HT1080 (cell line): ENCODE measurements at places on chromosomes 7 and 10. TPM values are rescaled to one million over a fixed set of nuclear protein-coding genes. Genes with fewer than 3 reads are reported as not detected.

DNA sequence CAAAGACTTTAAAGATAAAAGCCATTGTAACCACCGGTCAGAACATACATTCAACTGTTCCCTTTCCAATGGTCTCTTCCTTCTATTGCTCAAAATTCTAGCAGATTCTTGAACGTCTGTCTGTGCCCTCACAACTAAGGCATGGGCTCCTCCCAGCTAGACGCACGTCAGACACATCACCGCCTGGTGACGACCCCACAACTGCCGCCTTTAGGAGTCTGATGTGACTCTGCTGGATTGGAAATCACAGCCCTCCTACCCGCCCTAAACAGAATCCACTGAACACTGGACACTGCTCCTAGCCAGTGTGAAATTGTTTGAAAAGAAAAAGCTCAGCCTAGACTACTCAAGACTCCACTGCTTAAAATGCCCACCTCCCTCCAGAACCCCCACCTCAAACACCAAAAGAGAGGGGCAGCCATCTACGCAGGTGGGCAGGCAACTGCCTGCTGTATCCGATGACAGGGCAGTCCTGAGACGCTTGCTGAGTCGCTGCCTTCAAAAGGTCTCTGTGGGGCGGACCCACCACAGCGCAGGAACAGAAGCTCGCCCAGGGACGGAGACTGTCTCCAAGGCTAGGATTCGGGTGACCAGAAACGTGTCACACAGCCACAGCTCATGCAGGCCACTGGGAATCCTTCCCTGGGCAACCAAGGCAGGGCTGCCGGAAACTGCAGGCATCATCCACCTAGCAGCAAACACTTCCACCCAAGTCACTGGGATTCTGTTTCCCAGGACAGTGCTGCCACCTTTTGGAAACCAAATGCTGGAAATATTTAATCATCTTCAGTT lies 34.7 kb downstream of the GSDME start:
- DNase-seq = no peak

GRCh38 chr10:9028231-9028630 lies 973.7 kb downstream of the GATA3 start:
- no peak for DNase-seq

- DNase-seq = no peak
Measured at GRCh38 chr7:89027781-89028180, 232.2 kb upstream of the TEX47 start.

DNA sequence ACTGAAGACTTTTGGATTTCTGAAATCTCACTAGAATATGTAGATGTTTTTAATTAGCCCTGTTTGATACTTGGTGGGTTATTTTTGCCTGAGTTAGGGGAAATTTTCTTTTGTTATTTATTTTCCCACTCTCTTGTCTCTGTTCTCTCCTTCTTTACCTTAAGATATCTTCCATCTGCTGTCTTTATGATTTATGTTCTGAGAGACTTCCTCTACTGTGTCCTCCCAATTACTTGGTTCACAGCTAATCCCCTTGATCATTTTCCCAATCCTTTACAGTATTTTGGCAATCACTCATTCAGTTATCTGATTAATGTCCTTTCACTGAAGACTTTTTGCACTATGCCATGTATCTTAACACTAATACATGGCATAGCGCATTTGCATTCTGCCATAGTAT lies 49.5 kb upstream of the SRPK2 start:
- no peak for DNase-seq

DNA sequence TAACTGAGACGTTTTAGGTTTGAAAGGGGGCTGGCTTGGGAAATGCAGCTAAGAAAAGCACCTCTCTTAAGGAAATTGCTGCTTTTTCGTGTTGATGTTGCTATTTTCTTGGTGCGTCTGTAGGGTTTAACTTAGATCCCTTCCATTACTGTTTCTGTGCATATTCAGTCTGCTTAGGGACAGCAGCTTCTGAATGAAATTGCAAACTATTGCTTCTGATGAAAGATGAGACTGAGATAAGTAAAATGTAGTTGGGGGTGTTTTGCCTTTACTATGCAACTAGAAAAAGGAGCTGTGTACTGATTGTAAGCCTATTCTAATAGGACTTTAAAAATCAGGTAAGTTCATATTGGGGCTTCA lies 772 bp downstream of the HDAC9 start:
- no peak for DNase-seq

The CFAP70 gene
- 0.03 and 0.43 TPM in 2 replicates for total RNA-seq

GRCh38 chr7:116524609-116525297 lies at the start of gene CAV1:
Gene CAV1 (plus strand): TSS chr7:116525036. CDS start chr7:116525063, 27 bp downstream.
- peak; percentile 99 for DNase-seq

DNA sequence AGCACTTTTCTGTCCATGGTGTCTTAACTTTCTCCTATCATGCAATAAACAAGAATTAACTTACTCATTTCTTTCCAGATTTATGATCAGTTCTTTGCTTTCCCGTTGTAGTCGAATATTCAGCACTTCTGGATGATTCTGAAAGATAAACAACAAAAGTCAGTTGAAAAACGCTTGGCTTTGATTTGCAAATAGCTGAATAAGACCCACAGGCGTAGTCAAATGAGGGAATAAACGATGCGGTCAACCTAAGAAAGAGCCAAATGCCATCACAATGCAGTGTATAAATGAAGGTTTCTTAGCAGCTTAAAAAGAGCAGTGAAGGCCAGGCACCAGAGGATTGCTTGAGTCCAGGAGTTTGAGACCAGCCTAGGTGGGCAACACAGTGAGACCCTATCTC lies 109.4 kb downstream of the ADAM12 start:
- no peak for DNase-seq

DNA sequence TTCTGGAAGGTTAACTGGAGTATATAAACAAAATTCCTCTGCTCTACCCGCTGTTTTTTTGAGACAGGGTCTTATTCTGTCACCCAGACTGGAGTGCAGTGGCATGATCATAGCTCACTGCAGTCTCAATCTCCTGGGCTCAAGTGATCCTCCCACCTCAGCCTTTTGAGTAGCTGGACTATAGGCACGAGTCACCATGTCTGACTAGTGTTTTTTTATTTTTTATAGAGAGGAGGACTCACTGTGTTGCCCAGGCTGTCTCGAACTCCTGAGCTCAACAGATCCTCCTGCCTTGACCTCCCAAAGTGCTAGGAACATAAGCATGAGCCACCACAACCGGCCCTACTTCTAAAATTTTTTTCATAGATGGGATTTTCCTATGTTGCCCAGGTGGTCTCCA lies 2.2 kb downstream of the RAB18 start:
- DNase-seq = peak; percentile 25

- DNase-seq = no peak
Measured at GRCh38 chr10:127418536-127419168, 130.5 kb upstream of the NPS start.

The GIMAP1 gene
- not detected in 2 replicates for total RNA-seq

- DNase-seq = no peak
Measured at GRCh38 chr10:26879744-26880143, 19.0 kb upstream of the ABI1 start.

The BICC1 gene
- 7.9 and 8.7 TPM in 2 replicates for total RNA-seq

- DNase-seq = no peak
Measured at GRCh38 chr10:58546722-58547445, 34.2 kb downstream of the BICC1 start.

GRCh38 chr10:125163803-125164202 lies 3.4 kb upstream of the CTBP2 start:
- DNase-seq = no peak

DNA sequence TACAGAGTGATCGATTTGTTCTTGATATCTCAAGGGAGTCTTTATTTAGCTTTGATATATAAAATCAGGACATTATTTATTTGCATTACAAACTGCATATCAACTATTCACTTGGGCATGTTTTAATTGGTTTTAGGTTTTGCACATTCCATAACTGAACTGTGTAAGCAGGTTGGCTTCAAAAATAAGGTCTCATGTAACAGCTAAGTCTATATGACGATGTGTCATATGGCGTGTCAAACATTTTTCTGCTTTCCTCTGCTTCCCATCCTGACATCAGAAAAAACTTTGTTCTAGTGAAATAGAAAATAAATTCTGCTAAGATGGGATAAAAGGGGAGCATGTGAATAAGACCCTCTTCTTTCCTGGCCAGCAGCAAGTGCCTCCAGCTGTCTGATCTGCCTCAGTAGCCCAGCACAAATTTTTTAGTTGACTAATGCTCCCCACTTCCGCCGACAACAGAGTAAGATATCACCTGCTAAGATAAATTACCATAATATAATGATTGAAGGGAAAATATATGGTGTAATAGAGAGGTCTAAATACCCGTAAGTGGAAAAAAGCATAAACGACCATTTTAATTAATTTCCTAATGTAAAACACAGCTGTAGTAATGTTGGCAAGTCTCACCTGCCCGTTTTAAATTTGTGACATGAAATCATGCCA lies 180.5 kb downstream of the TAX1BP1 start:
- DNase-seq = no peak

DNA sequence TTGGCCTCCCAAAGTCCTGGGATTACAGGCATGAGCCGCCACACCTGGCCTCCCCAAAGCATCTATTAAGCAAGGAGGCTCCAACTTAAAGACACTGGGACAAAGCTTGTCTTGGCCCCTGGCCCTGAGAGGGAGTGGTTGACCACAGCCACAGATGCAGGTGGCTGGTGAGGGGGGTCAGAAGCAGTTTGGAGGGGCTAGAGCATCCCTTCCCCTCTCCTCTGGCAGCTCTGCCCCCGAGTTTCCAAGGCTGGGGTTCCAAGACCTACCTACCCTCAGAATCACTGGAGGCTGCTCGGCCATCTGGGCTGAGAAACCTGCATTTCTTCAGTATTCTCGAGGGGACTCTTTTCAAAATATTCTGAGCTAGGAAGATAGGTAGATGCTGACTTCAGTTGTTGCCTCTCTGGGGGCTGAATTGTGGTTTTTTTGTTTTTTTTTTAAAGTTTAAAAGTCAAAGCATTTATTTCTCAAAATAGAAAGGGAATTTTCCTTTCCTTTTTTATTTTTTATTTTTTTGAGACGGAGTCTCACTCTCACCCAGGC lies 32.6 kb downstream of the DDIT4 start:
- no peak for DNase-seq

The SLC16A9 gene
- 0.73 and 1.2 TPM in 2 replicates for total RNA-seq

GRCh38 chr7:517774-518629 lies 1.6 kb downstream of the PDGFA start:
- peak; percentile 48 for DNase-seq

- peak; percentile 84 for DNase-seq
Measured at GRCh38 chr10:60964257-60965235, 20.6 kb upstream of the RHOBTB1 start.

GRCh38 chr10:15242261-15242840 lies 73.9 kb upstream of the NMT2 start:
- DNase-seq = no peak

The LHFPL3 gene
- total RNA-seq = not detected in 2 replicates

- DNase-seq = peak; percentile 2
Measured at GRCh38 chr7:85516675-85517074, 329.8 kb upstream of the SEMA3D start.

DNA sequence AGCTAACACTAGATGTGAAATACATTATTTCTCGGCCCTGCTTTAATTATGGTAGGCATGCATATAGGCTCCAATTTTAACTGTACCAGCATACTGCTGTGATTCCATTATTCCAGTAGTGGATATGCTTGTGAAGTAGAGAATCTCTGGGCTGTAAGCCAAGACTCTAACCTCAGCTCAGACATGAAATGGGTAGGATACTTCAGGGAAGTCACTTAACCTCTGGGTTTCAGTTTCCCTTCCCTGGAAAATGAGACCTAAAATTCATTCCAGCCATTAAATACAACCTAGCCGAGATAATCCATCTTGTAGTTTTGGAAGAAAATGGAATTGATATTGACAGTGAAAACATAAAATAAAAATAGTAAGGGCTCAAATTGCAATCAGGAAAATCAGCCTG lies 59.6 kb upstream of the TRIL start:
- peak; percentile 42 for DNase-seq

The TDRD1 gene
- not detected in 2 replicates for total RNA-seq

DNA sequence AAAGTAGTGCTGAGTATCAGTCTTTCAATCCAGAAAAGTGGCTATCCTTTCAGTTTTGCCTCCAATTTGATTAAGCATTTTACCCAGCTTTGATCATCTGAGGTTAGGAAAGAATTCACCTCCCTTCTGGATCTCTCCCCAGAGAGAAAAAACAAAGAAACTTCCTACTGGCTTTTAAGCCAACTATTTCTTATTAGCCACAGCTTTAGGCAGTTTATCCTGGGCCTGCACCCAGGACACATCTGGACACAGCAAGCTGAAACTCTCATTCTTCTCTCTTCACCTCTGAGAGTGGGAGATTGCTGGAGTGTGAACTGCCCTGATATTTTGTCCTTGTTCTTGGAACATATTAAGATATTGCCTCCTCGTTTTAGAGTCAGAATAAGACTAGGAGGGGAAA lies 43.5 kb upstream of the LSM8 start:
- no peak for DNase-seq

DNA sequence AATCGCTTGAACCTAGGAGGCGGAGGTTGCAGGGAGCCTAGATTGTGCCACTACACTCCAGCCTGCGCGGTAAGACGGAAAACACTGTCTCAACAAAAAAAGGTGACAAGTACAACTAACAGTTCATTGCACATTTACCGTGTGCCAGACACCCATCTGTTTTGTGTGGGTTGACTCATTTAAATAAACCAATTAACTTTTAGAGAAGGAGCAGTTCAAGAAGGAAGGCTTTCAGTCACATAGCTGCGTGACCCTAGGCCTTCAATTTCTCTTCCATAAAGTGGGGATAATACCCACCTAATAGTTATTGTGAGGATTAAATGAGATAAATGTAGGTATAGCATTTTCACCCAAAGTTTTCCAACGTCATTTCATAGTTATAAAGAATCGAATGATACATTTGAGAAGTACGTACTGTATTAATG lies 52.3 kb upstream of the KDM7A start:
- no peak for DNase-seq

GRCh38 chr7:6607651-6608051 lies 7.8 kb upstream of the ZNF853 start:
- no peak for DNase-seq

The PKD2L1 gene
- total RNA-seq = not detected in 2 replicates

GRCh38 chr10:103709341-103709920 lies 145.9 kb downstream of the SH3PXD2A start:
- DNase-seq = peak; percentile 89

DNA sequence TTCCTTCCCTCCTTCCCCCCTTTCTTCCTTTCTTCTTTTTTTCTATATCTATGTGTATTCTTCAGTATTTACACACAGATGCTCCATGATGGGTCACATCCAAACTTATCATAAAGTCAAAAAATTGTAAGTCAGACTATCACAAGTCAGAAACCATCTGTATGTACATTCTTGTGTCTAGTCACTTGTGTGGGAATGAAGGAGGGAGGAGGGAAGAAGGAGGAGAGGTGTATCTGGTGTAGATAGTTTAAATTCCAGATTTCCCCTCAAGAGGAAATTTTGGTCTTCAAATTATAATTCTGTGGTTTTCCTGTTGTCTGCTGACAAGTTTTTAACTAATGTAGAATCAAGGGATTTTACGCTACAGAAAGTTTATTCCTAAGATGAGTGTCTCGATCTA lies 287.2 kb downstream of the ETV1 start:
- DNase-seq = no peak
